Stimulated activated CD4-positive, alpha-beta T cell treated with anti-CD3 and anti-CD28 coated beads, Interleukin-1b, Interleukin-23, amount 100 ng/mL, for 4 hours (primary cell): ENCODE measurements at places on chromosomes 6 and 20.
A peak's percentile ranks its signal among the peaks of the same experiment; 100 is the strongest.

DNA sequence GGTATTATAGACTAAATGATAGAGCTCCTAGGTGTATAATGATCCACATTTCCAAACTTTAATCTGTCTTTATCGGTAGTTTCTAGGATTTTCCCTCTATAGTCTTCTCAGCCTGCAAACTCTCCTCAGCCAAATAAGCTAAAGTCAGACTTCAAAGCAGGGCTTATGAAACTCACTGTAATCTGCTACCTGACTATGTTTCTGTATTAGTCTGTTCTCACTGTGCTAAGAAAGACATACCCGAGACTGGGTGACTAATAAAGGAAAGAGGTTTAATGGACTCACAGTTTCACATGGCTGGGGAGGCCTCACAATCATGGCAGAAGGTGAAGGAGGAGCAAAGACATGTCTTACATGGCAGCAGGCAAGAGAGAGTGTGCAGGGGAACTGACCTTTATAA, 928.7 kb upstream of the ADGRB3 start:
- DNase-seq, result no peak

- DNase-seq, result no peak
These were observed 249.7 kb upstream of the AFDN start for GRCh38 chr6:167576828-167577503.

GRCh38 chr6:170048615-170049256, 242.1 kb downstream of the DLL1 start:
- DNase-seq, result no peak

- peak; percentile 68 for DNase-seq
These were observed 103.0 kb downstream of the EDN3 start for GRCh38 chr20:59403261-59403961.

DNA sequence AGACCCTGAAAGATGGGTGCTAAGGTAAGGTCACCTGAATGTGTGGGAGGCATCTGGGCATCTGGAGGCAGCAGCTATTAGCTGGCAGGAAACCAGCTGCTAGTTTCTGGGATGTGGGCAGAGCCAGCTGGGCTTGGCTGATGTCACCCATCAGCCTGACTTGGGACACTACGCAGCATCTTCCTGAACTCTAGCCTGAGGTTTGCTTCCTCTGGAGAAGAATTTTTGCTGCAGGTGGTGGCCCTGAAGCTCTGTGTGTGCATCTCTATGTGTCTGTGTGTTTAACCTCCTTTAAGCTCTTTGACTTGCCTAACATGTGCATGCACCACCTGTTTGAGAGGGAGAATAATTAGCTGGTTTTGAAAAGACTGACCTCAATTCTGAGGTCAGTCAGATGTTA, 465.1 kb upstream of the CHD6 start:
- no peak for DNase-seq

- no peak for DNase-seq
These were observed 22.5 kb downstream of the SULF2 start for GRCh38 chr20:47762699-47763268.

DNA sequence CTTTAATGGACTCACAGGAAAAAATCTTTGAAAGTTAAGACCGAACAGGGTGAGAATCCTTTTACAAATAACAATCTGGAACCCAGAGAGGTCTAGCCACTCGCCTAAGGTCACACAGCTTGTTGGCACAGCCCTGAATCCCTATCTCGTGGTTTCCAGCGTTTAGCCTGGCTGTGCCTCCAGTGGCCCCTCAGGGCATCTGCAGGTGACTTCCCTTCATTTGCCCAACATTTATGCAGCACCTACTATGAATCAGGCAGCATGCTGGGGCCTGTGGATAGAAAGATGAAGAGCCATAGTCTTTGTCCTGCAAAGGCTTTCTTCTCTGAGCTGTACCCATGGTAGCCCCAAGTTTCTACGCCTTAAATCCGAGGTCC, 2.6 kb upstream of the NR2E1 start:
- no peak for DNase-seq

- DNase-seq, result no peak
These were observed 406.9 kb downstream of the CDH26 start for GRCh38 chr20:60365064-60365666.

- DNase-seq, result peak; percentile 71
These were observed 76.2 kb downstream of the ATXN1 start for GRCh38 chr6:16684896-16685554.

- no peak for DNase-seq
These were observed 507.4 kb downstream of the BMP2 start for GRCh38 chr20:7274870-7275269.

- no peak for DNase-seq
These were observed 27.3 kb downstream of the WRNIP1 start for GRCh38 chr6:2792330-2793110.

DNA sequence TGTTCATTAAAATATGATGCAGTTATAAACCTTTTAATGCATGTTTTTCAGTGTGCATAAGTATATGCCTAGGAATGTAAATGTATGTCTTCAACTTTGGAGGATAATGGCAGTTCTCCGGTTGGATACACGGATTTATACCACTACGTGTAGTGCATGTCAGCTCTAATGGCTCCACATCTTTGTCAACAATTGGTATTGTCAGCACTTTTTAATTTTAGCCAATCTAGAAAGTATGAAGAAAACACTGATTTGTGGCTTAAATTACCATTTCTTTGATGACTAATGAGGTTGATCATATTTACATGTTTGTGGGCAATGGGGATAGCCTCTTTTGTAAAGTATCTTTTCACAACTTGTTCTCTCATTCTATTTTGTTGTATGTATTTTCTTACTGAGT, 10.9 kb upstream of the RAB32 start:
- no peak for DNase-seq

DNA sequence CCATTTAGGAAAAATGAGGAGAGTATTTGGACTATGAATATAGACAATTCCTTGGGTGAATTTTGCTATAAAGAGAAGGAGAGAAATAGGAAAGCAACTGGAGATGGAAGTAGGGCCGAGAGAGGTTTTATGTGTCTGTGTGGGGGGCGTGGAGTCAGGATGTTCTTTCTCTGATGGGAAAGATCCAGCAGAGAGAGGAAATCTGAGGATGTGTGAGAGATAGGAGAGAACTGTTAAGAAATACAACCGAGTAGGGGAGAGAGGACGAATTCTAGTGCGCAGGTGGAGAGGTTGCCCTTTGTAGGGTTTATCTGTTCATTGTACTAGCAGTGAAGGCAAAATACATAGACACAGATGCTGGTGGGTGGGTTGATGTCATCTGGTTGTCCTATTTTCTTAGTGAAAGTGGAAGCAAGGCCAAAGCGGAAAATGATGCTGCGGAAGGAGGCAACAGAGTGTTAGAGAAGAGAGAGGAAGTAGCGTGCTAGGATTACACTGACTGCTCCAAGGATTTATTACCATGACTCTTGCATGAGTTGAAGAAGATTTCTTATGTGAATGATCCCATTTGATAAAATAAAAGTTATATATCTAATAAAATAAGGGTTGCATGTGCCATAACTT, 57.7 kb downstream of the CLVS2 start:
- no peak for DNase-seq

- DNase-seq, result no peak
These were observed 48.4 kb downstream of the EZR start for GRCh38 chr6:158770533-158771330.

GRCh38 chr6:167968091-167968490, 29.4 kb upstream of the KIF25 start:
- no peak for DNase-seq

DNA sequence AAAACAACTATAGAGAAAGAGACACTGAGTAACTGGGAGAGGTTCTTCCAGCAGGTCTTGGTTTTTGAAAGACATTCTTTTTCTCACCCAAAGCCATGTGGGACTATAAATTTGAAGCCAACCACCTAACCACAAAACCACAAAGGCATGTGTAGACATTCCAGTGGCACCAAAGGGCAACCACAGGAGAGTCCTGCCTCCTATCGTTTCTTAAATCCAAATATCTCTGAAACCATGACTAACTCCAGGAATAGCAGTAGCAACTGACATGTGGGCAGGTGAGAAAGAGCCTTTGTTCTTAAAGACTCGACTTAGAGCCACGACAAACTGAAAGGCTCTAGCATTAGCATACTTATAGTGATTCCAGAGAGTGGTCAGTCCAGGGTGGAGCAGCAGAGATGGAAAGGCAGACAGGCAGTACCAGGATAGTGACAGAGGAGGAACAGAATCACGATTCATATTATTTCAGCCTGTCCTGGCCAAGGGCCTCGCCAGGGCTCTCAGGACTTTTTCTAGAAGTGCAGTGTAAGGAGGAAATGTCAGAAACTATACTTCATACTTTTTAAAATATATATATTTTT, 9.4 kb upstream of the COL9A1 start:
- no peak for DNase-seq

DNA sequence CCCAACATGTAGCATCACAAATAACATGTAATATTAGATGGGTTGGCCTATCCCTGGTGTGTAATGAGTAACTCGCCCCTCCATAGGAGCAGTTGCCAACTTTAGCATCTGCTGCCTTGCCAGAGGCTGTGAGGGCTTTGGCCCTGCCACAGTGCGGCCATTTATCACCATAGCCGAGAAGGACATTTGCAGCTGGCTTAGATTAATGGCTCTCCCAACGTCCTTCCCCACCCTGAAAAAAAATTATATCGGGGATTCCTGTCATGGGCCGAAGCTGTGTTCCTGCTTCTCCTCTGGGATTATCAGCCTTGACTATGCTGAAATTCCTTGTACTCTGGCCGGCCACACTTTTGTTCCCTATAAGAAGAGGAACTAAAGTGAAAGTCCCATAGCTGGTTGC, 7.6 kb upstream of the ADIG start:
- DNase-seq, result no peak

GRCh38 chr6:7087066-7087465, 20.7 kb upstream of the RREB1 start:
- no peak for DNase-seq

DNA sequence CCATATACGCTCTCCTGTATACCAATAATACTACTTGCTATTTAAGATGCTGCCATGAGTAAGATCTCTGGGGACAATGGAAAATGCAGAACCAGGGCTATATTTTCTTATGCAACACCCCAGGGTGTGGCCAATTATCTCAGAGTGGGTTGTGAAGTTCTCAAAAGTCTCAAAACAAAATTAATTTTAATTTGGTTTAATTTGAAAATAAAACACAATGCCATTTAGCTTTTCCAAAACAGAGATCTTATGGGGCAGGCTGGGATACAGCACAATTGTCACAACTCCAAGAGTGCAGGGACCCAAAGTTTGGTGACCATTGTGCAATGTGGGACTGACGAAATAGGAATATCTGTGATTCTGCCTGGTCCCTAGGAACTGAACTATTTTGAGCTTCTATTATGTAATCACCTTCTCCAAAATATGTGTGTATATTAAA, 43.1 kb downstream of the MBOAT1 start:
- no peak for DNase-seq

DNA sequence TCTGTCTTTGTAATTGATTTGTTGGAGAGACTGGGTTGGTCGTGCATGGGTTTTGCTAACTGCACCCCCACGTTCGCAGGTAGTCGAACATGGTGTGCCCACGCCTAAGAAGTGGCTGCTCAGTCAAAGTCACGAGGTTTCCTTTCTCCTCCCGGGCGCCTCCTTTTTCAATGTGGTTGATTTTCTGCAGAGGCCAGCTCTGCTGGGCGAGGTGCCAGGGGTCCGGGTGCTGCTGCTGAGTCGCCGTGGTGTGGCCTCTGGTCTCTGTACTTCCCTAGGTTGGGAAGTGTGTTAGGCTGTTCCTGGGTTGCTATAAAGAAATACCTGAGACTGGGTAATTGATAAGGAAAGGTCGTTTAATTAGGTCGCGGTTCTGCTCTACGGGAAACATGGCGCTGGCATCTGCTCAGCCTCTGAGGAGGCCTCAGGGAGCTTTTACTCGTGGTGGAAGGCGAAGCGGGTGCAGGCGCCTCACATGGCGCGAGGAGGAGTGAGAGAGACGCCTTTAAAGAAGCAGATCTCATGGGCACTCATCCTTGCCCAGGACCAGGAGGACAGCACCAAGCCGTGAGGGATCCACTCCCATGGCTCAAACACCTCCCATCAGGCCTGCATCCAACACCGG, 14.1 kb downstream of the OSBPL2 start:
- DNase-seq, result no peak

GRCh38 chr6:126176282-126176681, 163.6 kb upstream of the CENPW start:
- DNase-seq, result no peak

GRCh38 chr6:165008971-165009370, 300.4 kb downstream of the C6orf118 start:
- DNase-seq, result no peak

GRCh38 chr6:22726966-22727365, 157.6 kb downstream of the HDGFL1 start:
- no peak for DNase-seq

- no peak for DNase-seq
These were observed 3.6 kb downstream of the CCND3 start for GRCh38 chr6:41937861-41938574.

- no peak for DNase-seq
These were observed 44.1 kb downstream of the SAMD3 start for GRCh38 chr6:130178692-130179091.

DNA sequence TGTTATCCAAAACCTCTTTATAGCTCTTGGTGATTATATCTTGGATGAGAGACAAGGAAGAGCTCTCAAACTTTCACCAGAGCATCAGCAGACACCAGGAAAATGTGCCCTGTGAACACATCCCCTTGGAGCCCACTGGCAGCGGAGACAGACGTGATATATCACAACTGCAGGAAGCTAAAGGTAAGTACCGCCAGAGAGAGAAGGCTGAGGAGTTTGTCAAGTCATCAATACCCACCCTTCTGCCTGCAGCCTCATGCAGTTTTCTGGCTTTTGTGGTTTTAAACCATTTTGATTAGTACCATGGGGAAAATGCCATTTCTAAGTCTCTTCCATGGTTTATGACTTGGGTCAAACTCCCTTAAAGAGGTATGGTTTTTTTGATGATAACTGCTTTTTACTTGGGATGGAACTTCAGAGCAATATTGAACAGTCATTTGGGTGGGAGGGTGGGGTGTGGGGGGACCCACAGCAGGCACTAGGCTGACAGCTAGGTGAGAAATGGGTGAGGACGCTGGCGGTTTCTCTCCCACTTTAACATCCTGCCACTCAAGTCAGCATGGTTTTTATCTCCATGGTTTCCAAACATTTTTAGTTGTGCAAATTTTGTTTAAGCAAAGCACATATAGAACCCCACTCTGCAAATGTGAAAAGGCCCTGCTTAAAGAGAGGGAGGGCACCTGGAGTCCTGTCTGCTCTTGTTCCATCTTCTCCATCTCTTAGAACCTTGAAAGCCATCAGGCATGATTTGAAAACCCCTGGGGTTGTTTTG, 108.4 kb downstream of the SCML4 start:
- no peak for DNase-seq

GRCh38 chr6:150116200-150116800, 26.5 kb upstream of the PPP1R14C start:
- no peak for DNase-seq
